ENCODE measurements at places on chromosomes 13 and 19. TPM values are rescaled to one million over a fixed set of nuclear protein-coding genes. Genes with fewer than 3 reads are reported as not detected.

GRCh38 chr19:17787274-17787913 lies 7.5 kb upstream of the B3GNT3 start:
- H3K4me1 ChIP-seq, result peaks cover 4% of the 10 kb centered on the region
- DNase-seq, result no peak
- no peaks in the 10 kb centered on the region for H3K27me3 ChIP-seq
- H3K27ac ChIP-seq, result no peak overlapping the region

DNA sequence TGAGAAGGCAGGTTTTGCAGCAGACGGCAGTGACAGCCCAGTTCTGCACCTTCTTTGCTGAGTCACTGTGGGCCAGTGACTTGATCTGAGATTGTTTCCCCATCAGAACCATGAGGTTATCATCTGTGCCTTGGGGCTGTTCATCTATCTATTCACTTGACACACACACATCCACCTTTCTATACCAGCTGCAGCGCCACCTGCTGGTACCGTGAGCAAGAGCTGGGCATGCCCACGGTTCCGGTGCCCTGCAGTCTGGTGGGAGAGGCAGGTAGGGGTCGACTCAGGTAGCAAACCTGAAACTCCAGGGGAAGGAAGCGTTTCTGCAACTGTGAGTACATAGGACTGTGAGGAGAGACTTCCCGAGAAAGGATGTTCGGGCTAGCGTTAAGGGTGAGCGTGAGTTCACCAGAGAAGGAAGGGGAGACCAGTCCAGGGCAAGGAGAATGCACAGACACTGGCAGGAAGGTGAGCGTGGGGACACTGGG lies 7.5 kb upstream of the LIN7B start:
- no peak overlapping the region for H3K27ac ChIP-seq
- H3K36me3 ChIP-seq, result peaks cover 36% of the 10 kb centered on the region
- no peak for DNase-seq
- no peak overlapping the region for H3K4me3 ChIP-seq
- H3K4me1 ChIP-seq, result peaks cover 2% of the 10 kb centered on the region

Gene FCAR
- not detected for total RNA-seq

DNA sequence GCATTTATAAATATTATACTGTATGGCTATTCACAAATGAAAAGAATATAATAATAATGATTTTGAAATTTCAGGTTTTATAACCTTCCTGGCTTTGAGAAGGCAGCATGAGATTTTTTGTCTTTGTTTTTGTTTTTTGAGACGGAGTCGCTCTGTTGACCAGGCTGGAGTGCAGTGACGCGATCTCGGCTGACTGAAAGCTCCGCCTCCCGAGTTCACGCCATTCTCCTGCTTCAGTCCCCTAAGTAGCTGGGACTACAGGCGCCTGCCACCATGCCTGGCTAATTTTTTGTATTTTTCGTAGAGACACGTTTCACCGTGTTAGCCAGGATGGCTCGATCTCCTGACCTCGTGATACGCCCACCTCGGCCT lies 64.1 kb downstream of the ZNF429 start:
- no peaks in the 10 kb centered on the region for H3K4me1 ChIP-seq
- H3K27ac ChIP-seq, result no peak overlapping the region
- no peaks in the 10 kb centered on the region for H3K36me3 ChIP-seq
- H3K27me3 ChIP-seq, result no peaks in the 10 kb centered on the region

DNA sequence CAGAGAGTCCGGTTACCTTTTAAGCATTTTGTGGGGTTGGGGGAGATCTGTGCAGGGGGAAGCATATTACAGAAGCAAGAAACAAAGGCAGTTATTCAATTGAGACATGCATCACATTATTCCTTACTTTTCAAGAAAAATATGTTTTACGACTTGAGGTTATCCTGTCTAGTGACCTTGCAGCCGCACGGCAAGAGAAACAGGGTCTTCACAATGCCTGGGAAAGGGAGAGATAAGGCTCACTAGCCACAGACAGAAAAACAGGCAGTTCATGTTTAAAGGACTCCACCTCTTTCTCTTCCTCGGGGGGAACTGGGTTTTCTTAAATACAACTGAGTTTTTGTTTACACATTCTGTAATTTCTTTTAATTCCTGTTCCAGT lies 536 bp upstream of the NCR1 start:
- no peaks in the 10 kb centered on the region for H3K27me3 ChIP-seq
- no peak for DNase-seq
- no peak overlapping the region for H3K27ac ChIP-seq
- H3K4me1 ChIP-seq, result no peaks in the 10 kb centered on the region
- no peaks in the 10 kb centered on the region for H3K36me3 ChIP-seq

Gene SHISA2
- 128 TPM for total RNA-seq

Gene DMWD
- total RNA-seq, result 91.0 TPM

GRCh38 chr13:33150126-33150525 lies 133.9 kb downstream of the KL start:
- H3K27me3 ChIP-seq, result no peaks in the 10 kb centered on the region
- no peak for DNase-seq
- peak overlapping the region; percentile 97 for H3K27ac ChIP-seq
- H3K4me1 ChIP-seq, result peaks cover 64% of the 10 kb centered on the region

- no peaks in the 10 kb centered on the region for H3K36me3 ChIP-seq
- H3K4me3 ChIP-seq, result no peak overlapping the region
- no peak for DNase-seq
Observed at GRCh38 chr13:84646957-84647356, 764.7 kb upstream of the SLITRK1 start.

- no peak overlapping the region for H3K4me3 ChIP-seq
- no peaks in the 10 kb centered on the region for H3K4me1 ChIP-seq
- H3K27ac ChIP-seq, result no peak overlapping the region
- H3K27me3 ChIP-seq, result no peaks in the 10 kb centered on the region
- H3K36me3 ChIP-seq, result no peaks in the 10 kb centered on the region
Observed at GRCh38 chr13:89061821-89062220, 1390.7 kb downstream of the SLITRK5 start.

- no peaks in the 10 kb centered on the region for H3K36me3 ChIP-seq
- H3K4me1 ChIP-seq, result no peaks in the 10 kb centered on the region
- no peak for DNase-seq
- no peak overlapping the region for H3K27ac ChIP-seq
- no peak overlapping the region for H3K4me3 ChIP-seq
Observed at GRCh38 chr13:72259528-72259927, 392.5 kb upstream of the DACH1 start.

All from osteocyte (in vitro differentiated cells).